Stimulated activated naive CD8-positive, alpha-beta T cell treated with anti-CD3 and anti-CD28 coated beads, Interleukin-15, amount 100 ng/mL, for 72 hours (primary cell): ENCODE measurements at places on chromosomes 2 and 18.

GRCh38 chr2:52879561-52879960 is 888.0 kb upstream of the CHAC2 start:
- DNase-seq, result no peak

DNA sequence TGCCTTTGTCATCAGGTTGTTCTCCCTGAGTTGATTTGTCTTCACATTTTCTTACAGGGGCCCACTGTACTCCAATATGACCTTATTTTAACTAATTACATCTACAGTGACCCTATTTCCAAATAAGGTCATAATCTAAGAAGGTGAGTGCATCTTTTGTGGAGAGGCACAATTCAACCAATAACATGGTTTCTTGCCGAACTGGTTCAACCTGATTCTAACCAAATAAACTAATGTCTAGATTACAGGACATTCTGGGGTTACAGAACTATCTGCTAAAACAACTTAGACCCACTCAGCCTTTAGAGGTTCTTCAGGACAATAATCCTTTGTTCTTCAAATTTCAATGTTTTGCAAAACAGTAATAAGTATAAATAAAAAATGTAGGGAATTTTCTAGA is 496.5 kb upstream of the SOX11 start:
- DNase-seq, result no peak

DNA sequence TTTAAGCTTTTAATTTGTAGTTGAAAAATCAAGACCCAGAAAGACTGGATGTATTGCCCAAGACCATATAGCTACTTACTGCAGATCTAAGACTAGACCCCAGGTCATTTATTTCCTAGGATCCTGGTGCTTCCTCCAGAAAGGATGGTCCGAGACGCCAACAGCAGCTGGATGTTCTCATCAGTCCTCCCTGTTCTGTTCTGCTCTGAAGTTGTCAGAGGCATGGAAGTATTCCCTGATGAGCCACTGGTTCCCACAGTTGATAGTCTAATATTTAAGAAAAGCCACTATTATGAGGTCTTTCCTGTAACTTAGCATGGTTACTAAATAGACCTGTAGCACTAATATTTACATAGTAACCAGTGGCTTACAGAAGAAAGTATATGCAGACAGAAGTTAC is 393.5 kb downstream of the MTX2 start:
- no peak for DNase-seq

DNA sequence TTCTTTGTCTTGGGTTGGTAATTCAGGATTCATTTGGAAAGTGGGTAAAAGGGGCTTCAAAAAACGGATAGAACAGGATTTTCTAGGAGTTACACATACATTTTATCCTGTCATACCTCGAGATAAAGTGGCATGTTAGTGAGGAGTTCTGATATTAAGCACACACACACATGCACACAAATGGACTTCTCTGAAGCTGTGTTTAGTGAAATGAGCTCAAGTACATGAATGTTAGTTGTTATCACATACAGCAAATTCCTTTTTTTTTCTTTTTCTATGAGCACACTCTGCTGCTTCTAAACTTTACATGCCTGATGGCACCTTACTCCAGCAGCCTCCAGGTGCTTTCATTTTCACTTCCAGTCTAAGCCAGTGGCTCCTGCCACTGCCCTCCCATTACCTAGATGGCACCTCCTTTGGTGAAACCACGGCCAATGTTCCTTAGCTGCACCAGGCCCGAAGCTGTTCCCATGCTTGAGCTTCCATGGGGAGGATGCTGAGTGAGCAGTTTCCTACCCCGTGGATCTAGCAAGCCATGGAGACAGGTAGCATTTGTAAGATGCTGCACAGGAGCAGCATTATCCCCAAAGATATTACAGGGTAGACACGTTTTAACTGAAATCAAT is 49.7 kb downstream of the STAT1 start:
- DNase-seq, result no peak

DNA sequence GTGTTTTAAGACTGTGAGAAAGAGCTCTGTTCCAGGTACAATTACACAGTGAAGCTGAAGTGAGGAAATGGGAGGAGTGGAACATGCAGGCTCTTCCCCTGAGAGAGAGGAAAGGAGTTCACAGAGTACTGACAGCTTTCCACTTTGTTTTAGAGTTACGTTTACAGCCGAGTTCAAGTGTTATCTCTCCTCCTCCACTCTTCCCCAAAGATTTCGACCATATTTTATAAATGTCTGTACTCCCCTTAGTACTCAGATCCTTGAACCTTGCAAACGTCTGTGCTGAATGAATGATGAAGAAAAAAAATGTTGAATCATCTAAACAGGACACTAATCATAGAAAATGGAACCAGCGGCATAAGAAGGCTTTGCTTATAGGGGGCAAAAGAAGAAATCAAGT is 121.6 kb downstream of the THADA start:
- DNase-seq, result no peak

DNA sequence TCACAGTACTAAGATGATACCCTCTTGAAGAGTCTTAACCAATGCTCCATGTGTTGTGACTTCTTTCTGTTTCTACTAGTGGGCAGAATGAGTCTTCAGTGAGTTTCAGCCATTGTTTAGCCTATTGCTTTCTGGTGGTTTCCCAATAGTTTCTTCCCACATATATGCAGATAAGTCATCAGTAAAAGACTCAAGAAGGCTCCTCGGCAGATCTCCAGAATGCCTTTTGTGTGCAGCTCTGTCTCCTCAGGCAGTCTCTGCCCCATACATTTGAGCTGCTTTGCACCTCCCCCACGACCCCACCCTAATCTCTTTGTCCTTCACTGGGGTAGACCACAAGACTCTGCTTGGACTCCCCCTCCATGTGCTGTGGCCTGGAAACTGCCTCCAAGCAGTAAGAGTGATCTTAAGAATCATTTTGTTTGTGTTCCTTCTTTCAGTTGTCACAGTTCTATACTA is 71.6 kb upstream of the CHRNA1 start:
- DNase-seq, result peak; percentile 71

- DNase-seq, result no peak
These were observed 77.6 kb upstream of the ZNF516 start for GRCh38 chr18:76572518-76573247.

- DNase-seq, result no peak
These were observed 20.2 kb upstream of the CALCRL start for GRCh38 chr2:187468262-187468661.

GRCh38 chr2:136441979-136442714 is 323.2 kb upstream of the THSD7B start:
- DNase-seq, result no peak

DNA sequence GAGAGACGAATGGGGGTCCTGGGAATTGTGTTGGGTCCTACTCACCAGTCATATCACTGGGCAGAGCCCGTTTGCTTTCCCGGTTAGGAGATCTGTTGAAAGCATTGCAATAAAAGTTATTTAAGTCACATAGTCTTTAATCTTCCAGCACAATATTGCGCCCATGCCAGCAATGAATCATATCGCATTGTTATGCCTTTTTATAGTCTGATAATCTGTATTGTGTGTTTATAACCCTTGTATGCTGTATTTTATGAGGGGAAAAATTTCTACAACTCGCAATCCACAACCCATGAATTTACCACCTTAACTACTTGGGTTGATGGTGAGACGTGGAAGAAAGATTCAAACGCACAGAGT is 211.9 kb upstream of the SMIM21 start:
- DNase-seq, result no peak

GRCh38 chr2:121007490-121007853 is 271.8 kb downstream of the GLI2 start:
- no peak for DNase-seq

DNA sequence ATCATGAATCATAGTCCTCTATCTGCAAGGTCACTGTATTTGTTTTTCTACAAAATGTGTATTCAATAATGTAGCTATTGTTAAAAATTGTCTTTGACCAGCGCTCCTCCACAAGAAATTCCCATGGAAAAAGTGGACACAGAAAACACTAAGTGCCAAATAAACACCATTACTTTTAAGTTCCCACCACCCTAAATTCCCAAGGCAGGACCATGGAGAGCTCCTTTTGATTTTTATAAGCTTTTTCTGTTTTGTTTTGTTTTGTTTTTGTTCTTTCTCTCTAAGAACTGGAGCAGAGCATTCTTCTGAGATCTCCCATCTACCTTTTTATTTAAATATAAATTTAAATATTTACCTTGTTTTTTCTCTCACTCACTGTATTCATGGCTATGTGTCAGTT is 44.5 kb downstream of the LRATD1 start:
- no peak for DNase-seq

DNA sequence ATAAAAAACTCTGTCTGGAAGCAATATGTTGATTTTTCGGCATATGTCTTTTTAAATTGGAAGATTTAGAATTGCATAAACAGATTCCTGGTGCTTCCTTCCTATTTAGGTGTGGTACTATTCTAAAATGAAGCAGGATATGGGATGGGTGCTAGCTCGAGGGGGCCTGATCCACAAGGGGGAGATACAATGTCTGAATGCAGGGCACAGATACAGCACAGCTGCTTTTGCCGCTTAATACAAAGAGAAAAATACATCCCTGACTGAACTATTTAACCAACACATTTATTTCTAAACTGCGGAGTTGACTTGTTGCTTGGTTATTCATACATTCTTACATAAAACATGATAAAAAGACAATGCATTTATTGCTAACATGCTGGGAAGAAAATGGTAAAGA is 169.1 kb downstream of the TMEFF2 start:
- no peak for DNase-seq

- no peak for DNase-seq
These were observed 51.4 kb downstream of the TRPM8 start for GRCh38 chr2:233968556-233968955.

- no peak for DNase-seq
These were observed 126.2 kb downstream of the PDE1A start for GRCh38 chr2:182300608-182301007.

DNA sequence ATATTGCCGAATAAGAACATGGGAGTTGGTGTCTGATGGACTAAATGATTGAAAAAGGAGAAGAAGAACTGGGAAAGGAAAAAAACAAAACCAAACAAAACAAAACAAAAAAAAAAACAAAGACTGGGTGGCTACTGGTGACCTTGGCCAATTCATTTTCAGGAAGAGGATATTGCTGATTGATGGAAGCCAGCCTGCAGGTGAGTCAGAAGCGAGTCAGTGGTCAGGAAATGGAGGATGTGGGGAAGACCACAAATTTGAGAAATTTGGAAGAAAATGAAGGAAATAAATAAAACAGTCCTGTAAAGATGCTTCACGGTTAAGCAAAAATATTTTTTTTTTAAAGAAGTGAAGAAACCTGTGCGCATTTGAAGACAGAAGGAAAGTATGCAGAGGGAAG is 296.9 kb downstream of the ZNF521 start:
- no peak for DNase-seq

DNA sequence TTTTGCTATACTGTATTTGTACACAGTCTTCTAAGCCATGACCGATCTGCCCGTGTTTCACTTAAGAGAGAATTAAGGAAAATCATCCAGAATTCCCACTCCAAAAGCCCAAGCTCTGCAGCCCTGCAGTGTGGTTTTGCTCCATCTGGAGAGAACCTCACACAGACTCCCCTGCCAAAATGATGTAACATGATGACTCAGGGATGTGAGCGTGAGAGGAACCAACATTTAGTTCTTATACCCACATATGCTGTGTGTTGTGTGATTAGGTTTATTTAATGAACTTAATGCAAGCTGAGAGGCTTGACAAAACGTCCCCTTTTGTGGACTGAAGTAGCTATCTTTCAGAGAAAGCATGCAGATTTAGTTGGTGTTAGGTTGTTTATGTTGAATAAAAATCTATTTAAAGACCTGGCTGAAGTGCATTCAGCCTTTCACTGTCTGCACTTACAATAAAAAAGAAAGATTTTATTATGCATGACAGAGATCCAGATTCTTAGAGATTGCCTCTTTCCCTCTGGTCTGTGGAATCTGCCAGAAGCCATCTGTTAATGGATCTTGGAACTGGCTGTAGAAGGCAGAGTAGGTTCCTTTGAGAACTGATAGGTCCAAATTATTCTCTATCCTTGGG is 6.3 kb downstream of the RAB12 start:
- no peak for DNase-seq

DNA sequence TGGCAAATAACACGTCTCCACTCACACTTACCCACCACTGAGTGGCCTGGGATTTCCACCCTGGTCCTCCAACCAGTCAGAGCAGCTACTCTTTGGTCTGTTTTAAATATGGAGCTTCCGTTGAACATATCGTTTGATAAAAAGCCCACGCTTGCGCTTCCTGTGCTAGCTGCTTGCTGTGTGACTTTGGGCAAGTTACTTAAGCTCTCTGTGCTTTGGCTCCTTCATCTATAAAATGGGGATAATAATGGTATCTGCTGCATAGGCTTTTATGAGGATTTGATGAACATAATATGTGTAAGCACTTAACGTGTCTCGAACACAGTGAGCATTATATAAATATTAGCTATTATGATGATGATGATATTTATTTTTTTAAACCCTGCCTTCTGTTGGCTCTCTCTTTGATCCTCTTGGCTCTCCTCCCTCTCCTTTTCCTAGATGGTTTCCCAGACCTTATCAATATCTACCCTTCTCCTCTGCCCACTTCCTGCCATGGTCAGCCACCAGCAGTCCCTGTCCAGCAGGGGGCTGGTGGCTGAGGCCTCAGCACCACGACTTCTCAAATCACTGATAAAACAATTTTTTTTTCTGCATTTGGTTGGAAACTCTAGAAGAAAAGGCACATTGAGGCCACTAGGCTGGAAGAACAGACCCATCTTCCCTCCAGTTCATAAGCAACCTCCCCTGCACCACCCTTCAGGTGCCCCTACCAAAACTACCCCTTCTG is 191.9 kb downstream of the LOXHD1 start:
- DNase-seq, result no peak

DNA sequence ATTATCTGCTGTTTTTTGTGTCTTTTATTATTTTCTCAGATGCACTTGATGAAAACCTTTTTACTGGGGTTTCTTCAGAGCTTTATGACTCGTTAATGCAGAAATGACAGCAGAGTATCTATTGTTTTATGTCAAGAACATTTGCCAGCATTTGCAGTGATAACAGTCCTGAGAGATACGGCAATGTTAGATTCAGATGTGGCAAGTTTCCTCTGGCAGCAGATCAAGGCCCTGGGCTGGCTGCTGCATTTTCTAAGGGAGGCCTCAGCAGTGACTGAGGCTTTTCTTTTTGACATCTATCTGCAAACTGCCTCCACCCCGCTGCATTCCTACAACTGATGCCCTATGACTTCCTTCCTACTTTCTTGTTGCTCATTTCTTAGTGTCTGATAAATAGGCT is 40.2 kb downstream of the EFEMP1 start:
- DNase-seq, result no peak

GRCh38 chr2:219225350-219225749 is 4.1 kb downstream of the ATG9A start:
- DNase-seq, result no peak
